ENCODE measurements at places on chromosomes 1 and 21.

GRCh38 chr1:201126832-201127754 is at the start of gene ASCL5:
Gene ASCL5, minus strand, starts transcription at chr1:201127184. Its CDS starts 11,812 bp downstream, at chr1:201115372.
- no peak for DNase-seq

DNA sequence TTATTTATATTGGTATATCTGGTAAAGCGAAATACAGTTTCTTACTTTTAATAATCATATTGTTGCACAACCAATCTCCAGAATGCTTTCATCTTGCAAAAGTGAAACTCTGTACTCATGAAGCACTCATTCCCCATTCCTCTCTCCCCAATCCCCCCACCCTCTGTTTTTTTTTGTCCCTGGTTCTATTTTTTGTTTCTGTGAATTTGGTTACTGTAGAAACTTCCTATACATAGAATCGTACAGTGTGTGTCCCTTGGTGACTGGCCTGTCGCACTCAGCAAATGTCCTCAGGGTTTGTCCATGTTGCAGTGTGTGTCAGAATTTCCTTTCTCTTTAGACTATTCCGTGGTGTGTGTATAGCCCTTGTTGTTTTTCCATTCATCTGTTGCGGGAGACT is 7.9 kb upstream of the NLRP3 start:
- no peak for DNase-seq

GRCh38 chr21:15740383-15740782 is 10.6 kb downstream of the USP25 start:
- no peak for DNase-seq

DNA sequence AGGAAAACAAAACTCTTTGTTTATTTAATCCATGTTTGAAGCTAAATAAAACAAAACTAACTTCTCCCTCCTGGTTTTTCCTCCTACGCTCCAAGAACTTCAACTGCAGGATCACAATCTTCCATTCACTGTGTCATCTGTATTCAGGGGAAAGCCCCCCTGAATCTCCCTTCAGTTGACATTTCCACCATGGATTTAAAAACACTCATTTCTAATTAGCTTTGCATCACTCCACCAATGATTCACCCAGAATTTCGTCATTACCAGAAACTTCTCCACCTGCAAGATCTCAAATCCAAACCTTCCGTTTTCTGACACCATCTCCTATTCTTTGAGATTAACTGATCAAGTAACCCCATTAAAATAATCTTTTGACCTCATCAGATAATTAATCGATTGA is 10.9 kb upstream of the RGS5 start:
- no peak for DNase-seq

- no peak for DNase-seq
Measured at GRCh38 chr1:94228640-94229375, 8.6 kb downstream of the ARHGAP29 start.

DNA sequence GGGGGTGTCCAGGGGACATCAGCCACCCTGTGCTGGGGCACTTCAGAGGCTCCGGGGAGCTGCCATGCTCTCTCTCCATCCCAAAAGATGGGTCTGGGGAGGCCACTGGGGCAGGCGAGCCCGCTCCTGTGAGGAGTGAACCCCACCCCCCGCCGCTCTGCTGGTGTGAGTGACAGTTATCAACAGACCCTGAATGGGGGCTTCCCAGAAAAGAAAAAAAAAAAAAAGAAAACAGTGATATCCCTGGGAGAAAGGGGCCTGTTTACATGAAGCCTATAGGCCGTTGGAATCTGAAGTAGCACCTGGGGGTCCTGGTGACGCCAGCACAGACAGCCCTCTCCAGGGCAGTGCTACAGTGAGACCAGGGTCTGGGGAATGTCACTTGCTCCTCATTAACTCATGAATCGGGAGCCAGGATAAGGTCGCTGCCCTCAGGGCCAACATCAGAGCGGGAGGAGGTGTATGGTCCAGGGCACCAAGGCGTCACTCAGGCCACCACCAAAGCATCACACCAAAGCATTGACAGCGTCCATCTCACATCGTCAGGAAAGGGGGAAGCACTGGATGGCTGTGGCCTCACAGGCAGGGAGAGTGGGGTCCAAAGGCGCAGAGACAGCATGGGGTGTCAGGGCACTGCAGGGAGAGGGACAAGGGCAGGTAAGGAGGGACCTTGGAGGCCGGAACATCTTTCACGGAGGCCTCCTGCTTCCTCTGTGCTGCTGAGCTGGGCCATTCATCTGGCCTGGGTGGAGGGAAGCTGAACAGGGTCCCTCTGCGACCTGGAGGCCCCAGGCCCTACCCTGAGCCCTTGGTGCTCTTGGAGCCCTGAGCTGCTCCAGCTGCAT is 8.4 kb upstream of the NPHP4 start:
- no peak for DNase-seq

GRCh38 chr1:159040206-159040605 is 30.5 kb downstream of the IFI16 start:
- no peak for DNase-seq

DNA sequence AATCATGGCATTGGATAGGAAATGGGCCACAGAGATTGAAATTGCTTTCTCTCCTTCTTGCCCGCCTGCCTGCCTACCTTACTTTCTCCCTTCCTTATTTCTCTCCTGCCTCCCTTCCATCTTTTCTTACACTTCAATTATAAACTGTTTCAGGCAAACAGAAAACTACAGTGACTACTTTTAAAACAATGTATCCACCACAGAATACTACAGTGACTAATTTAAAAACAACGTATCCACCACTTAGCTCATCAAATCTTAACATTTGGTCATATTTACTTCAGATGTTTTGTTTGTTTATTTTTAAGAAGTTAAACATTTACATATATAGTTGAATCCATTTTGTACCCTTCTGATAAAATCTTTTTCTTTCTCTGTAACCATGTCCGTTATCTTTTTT is 54.4 kb downstream of the SNRPE start:
- DNase-seq: no peak

- no peak for DNase-seq
Measured at GRCh38 chr1:8992936-8993687, 33.1 kb downstream of the SLC2A7 start.
